ENCODE measurements at places on chromosomes 2 and 18.

- DNase-seq, result no peak
These were observed 109.1 kb downstream of the PLEKHA3 start for GRCh38 chr2:178589335-178589734.

GRCh38 chr2:144596073-144596871, 76.4 kb upstream of the ZEB2 start:
- no peak for DNase-seq

GRCh38 chr2:158955842-158956365, 12.5 kb upstream of the TANC1 start:
- no peak for DNase-seq

DNA sequence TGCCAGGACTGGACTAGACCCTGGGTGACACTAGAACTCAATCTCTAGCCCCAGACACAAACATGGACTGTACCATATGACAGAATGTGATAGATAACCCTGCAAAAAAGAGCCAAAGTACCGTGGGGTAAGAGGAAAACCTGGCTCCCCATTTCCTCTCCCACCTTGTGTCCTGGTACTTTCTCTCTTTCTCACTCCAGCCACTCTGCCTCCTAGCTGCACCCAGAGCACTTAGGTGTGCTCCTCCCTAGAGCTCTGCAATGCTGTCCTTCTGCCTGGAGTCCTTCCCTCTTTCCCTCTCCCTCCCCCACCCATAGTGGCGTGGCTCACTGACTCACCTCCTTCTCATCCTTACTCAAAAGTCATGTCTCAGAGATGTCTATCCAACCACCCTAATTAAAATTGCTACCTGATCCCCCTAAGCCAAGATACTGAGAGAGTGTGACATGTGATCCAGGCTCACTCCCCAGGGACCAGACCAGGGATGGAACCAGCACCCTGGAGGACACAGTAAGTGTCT, 171.3 kb downstream of the LOXHD1 start:
- DNase-seq, result no peak

DNA sequence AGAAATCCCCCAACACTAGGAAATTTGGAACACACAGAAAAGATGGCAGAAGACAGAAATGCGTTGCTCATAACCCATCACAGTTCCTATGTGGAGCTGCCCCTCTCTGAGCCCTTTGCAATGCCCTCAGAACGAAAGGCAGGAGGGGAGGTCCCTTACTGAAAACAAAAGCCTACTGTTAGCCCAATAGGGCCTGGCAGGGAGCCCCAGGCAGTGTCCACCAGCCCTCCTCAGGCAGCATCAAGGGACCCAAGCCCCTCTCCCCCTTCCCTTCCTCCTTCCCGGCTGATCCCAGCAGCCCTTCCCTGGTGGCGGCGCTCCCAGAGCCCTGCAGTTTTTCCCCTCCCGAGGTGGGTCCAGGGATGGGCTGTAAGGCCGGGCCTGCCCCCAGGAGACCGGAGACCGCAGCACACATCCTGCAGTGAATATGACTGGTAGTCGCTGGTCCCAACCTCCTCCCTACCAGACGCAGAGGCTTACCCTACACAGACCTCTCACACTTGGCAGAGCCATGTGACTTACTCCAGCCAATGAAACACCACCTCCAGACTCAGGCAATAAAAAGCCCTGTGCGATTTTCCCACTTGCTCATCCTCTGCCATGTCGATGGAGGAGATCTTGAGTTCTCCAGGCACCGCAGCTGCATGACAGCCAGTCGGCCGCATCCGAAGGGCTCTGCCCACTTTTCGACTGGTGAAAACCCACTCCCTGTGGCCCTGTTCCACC, 19.4 kb upstream of the DUSP2 start:
- no peak for DNase-seq

GRCh38 chr2:204108781-204109295, 172.3 kb downstream of the ICOS start:
- DNase-seq, result no peak

DNA sequence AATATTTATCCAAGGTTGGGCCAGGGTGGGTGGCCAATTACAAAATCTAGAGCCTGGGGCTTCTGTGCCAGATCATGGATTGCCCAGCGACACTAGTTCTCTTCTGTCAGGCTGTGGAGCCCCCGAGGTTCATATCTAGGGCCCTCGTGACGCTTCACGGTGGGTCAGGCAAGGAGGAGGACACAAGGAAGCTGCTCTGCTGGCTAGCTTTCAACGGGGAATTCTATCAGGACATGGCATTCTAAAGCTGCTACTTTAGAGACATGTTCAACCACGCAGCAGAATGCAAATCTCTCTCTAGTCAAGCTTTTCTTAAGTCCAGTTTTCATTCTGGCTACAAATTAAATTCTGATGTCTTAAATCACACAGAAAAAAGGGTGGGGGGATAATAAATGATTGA, 180.2 kb downstream of the THADA start:
- no peak for DNase-seq

DNA sequence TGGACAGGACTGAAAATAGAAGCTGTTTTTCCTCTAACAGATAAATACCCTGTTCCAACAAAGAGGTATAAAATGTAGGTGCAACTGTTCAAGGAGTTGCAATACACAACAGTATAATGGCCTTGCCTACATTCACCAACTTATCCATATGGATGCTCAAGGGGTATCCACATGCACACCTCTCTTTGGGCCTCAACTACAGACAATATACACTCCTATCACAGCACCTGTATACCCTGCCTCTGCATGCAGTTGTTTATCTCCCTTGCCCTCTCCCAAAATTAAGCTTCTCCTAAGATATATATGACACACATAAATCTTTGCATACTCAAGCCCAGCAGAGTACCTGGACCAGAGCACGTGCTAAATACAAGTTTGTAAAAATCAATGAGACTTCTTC, 37.3 kb downstream of the DARS1 start:
- DNase-seq, result no peak

DNA sequence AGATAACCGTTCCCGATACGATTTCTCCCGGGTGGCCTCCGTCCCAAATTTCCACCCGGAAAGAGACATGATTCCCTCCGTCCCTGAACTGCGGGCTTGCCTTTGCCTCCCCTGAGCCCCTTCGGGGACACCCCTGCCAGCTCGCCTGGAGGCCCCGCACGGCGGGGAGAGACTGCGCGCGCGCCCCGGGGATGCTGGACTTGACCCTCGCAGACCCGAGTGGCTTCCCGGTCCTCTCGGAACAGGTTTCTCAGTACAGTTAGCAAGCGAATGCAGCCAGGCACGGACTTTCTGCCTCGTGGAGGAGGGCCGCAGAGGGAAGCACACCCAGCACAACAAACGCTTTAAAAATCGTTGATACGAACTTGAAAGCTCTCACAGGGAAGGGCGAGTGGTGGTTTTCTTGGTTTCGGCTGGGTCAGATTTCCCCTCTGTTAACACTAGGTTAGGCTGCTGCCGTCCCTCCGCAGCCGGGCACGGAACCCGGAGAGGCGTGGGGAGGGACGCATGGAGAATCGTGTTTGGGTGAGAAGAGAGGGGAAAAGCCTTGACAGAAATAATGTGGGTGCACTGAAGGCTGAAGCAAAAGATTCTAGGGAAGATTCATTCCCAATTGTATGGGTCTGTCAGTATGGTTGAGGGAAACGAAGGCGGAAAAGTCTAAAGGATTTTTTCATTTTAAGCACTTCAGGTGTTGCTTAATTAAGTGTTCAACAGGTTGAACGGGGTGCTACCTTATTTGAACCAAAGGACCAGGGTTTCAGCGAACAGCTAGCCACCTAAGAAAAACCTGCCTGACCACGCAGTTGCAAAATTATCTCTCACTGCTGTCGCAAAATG, 916 bp downstream of the TNFRSF11A start:
- DNase-seq, result peak; percentile 28

DNA sequence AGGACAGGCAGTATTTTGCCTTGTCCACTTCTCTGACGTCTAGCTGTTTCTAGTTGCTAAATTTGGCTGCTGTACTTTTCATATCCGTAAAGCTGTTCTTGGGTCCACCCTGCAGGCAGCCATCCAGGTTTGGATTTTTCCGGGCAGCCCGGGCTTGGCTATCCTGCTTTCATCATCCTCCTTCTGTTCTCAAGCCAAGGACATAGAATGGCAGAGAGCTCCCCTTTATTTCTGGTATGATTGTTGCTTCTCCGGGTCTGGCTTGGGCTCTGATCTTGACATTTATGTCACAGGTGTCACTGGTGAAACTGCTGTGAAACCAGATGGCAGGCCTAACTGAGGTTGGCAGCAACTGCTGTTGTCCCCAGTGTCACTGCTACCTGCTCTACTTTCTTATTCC, 35.5 kb downstream of the SCN2A start:
- no peak for DNase-seq

DNA sequence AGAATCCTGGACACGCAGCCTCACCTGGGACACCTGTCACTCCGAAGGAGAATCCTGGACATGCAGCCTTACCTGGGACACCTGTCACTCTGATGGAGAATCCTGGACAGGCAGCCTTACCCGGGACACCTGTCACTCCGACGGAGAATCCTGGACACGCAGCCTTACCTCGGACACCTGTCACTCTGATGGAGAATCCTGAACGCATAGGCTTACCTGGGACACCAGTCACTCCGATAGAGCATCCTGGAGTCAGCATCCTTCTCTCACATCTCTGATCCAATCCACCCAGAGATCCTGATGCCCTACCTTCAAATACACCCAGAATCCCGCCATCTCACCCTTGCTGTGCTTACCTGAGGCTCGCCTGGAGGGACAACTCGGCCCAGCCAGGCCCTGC, 154.9 kb downstream of the NDUFA10 start:
- DNase-seq, result no peak

GRCh38 chr2:11533278-11534070, at the start of gene GREB1:
Gene GREB1 (plus strand): TSS chr2:11534045. CDS start chr2:11556615, 22,570 bp downstream.
- no peak for DNase-seq

DNA sequence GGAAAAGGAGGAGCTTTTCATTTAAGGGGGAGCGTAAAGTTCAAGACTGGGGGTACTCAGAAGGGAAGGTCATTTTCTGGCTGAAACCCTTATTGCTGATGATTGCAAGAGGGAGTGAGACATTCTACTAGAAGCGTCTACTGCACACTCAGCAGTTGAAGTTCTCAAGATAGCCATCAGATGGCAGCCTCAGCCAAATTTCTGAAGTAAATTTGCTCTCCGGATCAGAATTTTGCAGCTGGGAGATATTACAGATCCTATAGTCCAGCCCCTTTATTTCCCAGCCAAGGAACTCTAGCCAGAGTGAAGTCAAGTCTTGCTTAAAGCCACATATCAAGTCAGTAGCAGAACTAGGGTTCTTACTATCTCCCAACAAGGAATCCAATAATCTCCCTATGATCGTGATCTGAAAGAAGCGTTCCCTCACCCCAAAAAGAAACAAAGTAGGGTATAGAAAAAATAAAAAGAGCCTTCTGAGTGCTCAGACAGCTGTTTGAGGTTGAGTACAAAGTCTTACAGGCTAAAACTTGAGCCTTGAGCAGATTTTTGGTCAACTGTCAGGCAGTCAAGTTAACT, 24.0 kb downstream of the RAX start:
- peak; percentile 81 for DNase-seq

GRCh38 chr2:213238753-213239495, 45.3 kb upstream of the SPAG16 start:
- no peak for DNase-seq

GRCh38 chr2:164808776-164809175, 32.8 kb downstream of the COBLL1 start:
- no peak for DNase-seq

DNA sequence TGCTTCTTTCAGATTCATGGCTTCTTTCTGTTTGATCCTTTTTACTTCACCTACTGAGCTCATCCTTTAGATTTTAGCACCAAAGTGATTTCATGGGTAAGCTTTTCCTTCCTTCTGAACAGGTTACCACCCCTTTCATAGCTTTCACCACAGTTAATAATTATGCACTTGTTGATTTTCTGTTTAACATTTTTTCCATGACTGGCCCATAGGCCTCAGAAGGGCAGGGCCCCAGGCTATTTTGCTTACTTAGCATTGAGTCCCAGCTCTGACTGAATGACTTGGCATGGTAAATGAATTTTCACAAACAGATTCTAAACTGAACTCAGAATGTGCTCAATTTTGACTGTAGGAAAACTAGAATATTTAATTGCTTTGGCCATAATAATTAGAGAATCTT, 177.0 kb downstream of the GCA start:
- DNase-seq, result no peak

DNA sequence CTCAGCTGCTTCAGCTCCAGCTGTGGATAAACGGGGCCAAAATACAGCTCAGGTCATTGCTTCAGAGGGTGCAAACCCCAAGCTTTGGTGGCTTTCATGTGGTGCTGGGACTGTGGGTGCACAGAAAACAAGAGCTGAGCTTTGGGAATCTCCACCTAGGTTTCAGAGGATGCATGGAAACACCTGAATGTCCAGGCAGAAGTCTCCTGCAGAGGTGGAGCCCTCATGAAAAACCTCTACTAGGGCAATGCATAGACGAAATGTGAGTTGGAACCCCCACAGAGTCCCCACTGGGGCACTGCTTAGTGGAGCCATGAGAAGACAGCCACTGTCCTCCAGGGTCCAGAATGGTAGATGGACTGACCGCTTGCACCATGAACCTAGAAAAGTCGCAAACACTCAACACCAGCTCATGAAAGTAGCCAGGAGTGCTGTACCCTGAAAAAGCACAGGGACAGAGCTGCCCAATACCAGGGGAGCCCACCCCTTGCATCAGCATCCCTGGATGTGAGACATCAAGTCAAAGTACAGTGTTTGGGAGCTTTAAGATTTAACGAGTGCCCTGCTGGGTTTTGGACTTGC, 147.9 kb upstream of the SOX11 start:
- DNase-seq, result no peak

DNA sequence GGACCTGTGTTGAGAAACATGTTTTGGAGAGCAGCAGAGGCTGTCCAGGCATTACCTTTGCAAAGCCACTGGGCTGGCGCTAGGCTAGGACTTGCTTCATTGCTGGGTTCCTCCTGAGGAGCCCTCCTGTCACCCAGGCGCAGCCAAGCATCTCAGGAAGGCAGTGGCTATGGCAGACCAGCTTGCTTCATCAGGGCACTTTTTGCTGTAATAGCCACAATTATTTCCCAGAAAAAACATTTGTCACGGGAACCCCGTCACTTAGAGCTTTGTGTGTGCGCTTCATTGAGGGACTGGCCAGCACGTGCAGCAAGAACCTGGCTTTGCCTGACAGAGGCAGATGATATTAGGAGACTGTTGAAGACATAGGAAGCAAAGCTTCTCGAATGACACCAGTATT, 36.4 kb downstream of the SLC20A1 start:
- no peak for DNase-seq

GRCh38 chr2:218020966-218021535, 18.3 kb upstream of the TNS1 start:
- no peak for DNase-seq

DNA sequence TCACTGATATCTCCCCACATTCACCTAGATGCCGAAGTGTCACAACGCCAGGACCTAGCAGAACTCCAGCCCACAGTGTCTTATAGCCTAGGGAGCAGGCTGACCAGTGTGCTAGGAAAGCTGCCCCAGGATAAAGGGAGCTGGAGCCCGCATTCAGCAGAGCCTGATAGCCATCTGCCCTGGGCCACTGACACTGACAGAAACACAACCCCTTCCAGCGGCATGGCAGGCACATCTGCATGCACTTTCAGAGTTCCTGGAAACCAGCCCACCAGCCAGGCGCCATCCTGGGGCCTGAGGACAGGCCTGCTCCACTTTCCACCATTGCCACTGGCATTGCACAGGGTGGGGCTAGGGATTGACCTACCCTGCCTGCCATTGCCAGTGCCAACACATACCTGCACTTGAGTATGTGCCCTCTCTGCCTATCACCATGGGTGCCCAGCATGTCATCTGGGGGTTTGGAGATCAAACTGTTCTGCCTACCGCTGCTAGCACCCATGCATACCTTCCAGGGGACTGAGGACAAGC, 290.1 kb upstream of the KLHL14 start:
- no peak for DNase-seq

- no peak for DNase-seq
These were observed 3.4 kb upstream of the RAB6D start for GRCh38 chr2:131367352-131367751.

- DNase-seq, result no peak
These were observed 87.8 kb upstream of the RBMS1 start for GRCh38 chr2:160581448-160581847.

Measured in NCI-H1092 (cell line).